ENCODE measurements at places on chromosomes 2 and 18.

DNA sequence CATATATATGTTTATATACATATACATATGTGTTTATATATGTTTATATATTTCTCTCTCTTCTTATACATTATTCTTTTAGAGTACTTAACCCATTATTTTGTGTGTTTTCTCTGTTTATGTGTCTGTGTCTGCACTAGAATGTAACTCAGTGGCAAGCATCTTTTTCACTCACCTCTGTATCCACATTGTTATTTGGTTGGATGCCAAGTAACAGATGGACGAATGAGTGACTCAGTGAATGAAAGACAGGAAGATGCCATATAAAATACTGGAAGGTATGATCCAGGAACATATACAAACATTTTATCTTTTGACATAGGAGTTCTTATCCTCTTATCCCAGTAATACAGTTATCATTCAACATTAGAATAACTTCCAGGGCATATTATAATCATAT is 684.8 kb downstream of the RNF144A start:
- no peak for DNase-seq

GRCh38 chr2:196356332-196356731 is 185.0 kb upstream of the STK17B start:
- no peak for DNase-seq

DNA sequence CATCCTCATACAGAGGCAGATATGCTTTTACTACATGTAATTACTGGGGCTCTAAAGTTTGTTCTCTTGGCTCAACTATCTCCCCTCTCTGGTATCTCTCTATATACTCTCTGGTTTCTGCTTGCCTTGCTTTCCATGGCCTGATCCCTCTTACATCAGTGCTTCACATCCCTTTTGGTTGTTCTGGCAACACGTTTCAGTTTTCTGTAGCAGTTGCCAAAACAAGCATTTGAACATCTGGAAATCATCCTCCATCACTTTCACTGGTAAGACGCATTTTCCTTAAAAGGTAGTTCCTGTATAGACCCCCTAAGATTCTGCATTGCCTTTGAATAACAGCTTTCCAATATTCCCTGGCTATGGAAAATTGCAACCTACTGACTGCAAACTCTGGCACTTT is 25.9 kb downstream of the COL5A2 start:
- DNase-seq, result no peak

- no peak for DNase-seq
Observed at GRCh38 chr2:178391701-178392100, 59.3 kb downstream of the PRKRA start.

DNA sequence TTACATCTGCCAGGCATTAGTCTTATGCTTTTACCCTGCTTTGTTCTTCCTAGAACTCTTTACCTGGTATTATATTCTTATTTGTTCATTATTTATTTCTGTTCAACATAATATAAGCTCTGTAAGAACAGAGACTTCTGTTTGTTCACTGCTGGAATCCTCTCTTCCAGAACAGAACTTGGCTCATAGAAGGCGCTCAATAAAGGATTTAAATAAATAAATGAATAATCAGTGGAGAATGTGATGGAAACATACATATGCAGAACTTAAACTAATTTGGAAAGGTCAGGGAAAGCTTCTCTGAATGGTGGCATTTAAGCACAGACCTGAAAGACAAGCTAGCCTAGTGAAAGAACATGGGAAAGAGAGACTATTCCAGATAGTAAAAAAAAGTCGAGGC is 24.3 kb downstream of the NCKAP1 start:
- no peak for DNase-seq

DNA sequence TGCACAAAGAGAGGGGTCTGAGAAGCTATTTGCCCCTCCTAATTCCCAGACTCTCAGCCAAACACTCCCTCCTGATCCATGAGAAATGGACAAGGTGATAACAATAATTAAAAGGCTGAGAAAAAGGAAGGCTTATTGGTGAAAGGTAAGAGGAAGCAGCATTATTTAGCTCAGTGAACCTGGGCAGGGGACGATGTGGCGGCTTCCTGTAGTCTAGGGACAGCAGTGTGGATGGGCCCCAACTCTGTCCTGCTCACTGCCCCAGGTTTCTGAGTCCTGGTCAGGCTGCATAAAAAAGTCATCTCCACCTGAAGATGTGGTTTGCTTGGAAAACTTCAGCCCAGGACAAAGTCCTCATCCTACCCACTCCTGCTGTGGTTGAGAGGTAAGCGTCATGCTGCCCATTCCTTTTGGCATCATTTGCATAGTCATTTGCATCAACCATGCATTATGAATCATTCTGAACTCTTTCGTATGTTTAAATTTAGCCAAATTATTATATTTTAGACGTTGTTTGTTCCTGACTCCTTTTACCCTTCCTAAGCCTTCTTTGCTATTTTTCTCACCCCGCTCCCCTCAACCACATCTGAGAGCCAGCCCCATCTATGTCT is 126.8 kb downstream of the CLIP4 start:
- DNase-seq, result no peak

- no peak for DNase-seq
Observed at GRCh38 chr2:40625849-40626248, 174.0 kb upstream of the SLC8A1 start.

GRCh38 chr2:170123593-170123992 is 54.4 kb upstream of the MYO3B start:
- DNase-seq, result no peak

- peak; percentile 59 for DNase-seq
Observed at GRCh38 chr18:22930089-22930713, 2.9 kb upstream of the RBBP8 start.

- no peak for DNase-seq
Observed at GRCh38 chr2:120666433-120666832, 69.2 kb upstream of the GLI2 start.

GRCh38 chr2:241980193-241980592 is 110.7 kb downstream of the RTP5 start:
- DNase-seq, result no peak

GRCh38 chr2:13681936-13682335 is 950.6 kb upstream of the LRATD1 start:
- DNase-seq, result no peak

DNA sequence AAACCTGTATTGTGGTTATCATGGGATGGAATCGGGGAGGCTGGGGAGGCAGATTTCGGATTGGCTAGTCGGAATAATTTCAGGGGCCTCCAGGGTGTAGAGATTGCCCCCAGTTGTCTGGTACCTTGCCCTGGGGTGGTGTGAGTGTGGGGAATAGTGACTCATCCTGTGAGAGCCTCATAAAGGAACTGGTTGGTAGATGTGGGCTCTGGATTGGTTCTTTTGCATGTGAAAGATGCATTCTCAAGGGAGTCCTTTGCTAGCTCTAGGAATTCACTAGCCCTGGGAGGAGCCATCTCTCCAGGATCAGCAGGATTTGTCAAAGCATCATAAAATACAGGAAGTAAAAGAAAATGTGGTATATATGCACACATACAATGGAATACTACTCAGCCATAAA is 331.6 kb downstream of the SETBP1 start:
- DNase-seq, result no peak

DNA sequence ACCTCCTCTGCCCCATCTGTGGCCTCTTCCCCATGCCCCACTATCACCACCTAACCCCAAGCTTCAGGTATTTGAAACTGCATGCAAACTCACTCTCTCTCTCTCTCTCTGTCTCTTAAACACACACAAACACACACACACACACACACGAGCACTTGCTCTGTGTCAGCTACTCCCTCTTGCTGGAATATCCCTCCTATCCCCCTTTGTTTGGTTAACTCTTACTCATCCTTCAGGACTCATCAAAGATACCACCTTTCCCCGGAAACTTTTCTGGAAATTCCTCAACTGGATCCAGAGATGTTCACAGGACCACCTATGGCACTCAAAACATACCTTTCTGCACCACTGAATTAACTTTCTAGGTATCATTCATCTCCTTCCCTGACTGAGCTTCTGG is 222.8 kb upstream of the TMEM200C start:
- no peak for DNase-seq

DNA sequence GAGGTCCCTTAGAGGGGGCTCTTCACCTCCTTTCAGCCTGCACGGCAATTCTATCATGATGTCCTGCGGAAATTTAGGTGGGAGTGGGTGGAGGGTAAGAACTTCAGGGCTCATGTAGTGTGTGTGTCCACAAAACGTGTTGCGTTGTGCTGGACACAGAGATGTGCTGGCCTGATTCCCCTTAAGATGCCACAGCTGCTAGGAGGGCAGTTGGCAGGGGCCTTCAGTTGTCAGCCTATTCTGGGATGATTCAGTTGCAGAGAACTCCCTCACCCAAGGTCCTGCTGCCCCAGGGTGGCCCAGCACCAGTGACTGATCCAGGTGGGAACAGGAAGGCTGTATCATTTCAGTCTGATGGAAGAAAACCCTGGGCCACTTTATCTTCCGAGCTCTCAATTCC is 1.0 kb upstream of the HJURP start:
- DNase-seq, result no peak

- peak; percentile 36 for DNase-seq
Observed at GRCh38 chr18:12327510-12328178, 19.6 kb downstream of the TUBB6 start.

GRCh38 chr18:36034299-36034895 is 33.0 kb downstream of the RPRD1A start:
- no peak for DNase-seq

DNA sequence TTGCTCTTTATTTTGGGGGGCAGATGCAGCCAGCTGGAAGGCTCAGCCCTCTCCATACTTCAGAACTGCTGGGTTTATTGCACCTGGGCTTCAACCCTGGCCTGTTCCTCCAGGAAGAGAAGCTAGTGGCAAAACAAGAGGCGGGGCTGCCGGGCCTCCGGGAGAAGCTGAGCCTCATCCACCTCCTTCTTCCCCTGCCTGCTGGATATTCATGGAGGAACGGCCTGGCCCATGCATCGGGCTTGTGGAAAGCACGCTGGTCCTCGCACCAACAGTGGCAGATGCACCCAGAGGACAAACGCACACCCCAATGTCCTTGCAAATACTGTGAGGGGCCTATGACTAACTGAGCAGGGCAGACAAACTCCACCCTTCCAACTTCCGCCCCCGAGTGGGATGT is 30.6 kb downstream of the FAM178B start:
- no peak for DNase-seq

DNA sequence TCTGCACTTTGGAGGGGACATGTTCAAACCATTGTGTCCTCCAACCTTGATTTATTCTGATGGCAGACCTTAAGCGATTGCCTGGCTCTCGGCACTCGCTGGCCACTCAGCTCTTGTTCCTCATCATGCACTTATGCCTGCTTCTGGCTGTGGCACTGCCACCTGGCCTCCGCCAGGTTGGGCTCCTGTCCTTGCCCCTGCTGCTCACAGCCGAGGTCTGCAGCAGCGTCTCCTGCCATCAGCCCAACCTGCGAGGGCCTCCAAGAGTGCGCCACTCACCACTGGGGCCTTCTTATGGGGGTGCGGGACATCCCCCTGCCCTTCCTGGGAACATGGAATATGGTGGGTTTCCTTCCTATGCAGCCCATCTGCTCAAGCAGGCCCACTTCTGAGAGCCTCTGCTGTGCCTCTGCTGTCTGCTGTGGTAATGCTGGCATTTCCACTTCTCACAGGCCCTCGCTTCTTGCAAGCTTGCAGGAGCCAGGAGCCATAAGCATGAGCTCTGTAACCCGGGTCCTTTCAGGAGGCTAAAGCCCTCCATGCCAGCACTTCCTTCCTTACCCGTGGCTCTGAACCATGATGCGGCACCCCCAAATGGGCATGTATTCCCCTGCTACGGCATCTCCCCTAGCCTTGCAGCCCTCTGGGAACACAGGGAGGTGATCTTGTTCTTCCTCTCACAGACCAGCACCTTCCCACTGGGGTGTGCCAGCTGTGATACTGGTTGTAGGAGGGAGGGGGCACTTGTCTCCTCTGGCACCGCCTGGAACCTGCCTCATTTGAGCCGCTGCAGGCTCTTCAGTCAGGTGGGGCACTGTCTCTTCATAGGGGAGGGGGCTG is 58.6 kb upstream of the HS6ST1 start:
- no peak for DNase-seq

GRCh38 chr18:9901377-9901776 is 12.4 kb upstream of the VAPA start:
- no peak for DNase-seq

DNA sequence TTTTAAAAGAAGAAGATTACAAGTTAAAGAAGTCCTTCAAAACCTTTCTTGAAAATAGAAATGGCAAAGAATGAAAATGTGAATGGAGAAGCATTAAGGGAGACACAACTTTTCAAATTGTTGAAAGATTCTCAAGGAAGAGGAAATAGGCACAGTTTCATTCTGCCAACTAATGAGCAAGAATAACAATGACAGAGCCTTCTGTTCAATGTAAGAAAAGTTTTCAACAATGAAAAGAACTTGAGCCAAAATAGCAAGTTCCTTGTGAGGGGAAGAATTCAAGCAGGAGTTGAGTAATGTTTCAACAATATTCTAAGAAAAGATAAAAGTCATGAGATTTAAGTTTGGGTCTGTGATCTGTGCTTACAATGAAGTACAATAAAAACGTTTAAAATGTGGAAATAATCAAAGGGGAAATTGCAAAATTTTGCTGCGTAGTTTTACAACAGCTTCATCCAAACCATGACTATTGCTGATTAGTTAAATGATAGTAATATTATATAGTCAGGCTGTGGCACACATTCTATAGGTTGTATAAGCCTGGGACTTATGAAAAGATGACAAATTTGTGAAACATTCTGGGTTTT is 122.6 kb downstream of the METTL4 start:
- no peak for DNase-seq

- DNase-seq, result no peak
Observed at GRCh38 chr2:30223413-30223874, 7.9 kb upstream of the LBH start.

DNA sequence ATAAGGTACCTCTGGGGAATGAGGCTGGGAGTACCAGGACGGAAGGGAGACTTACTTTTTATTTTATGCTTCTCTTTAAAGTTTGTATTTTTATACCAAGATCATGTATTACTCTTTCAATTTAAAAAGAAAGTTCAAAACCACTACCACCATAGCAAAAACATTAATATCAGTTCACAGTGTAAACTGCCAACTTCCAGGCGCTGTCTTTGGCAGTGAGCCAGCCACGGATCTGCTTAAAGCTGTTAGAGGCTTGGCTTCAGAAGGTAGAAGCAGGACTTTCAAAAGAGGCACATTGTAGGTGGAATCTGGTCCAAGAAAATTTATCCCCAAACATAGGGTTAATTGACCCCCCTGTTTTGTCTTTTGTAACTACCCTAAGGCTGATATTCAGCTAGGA is 74.8 kb downstream of the B3GNT2 start:
- no peak for DNase-seq

GRCh38 chr2:192029089-192029488 is 165.6 kb downstream of the TMEFF2 start:
- DNase-seq, result no peak

DNA sequence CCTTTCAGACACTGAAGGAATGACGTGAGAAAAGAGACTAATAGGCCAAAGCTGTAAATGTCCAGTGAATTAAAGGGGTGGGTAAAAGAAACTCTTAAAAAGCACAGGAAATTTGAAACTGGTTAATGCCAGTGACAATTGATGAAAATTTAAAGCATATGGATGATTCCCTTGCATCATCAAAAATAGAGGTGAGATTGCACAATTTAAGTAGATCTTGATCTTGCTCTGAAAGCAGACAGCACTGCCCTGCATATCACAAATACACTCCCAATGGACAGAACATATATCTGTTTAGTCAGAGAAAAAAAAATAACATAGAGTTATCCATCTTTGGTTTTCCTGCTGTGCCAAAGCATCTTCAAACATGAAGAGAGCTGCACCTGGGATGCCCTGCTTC is 86.7 kb upstream of the UBE2E3 start:
- DNase-seq, result no peak

- no peak for DNase-seq
Observed at GRCh38 chr2:202450785-202451184, 74.7 kb downstream of the BMPR2 start.

GRCh38 chr18:58222432-58223125 is 178.6 kb downstream of the NEDD4L start:
- no peak for DNase-seq

- DNase-seq, result no peak
Observed at GRCh38 chr2:216671081-216671411, 24.3 kb downstream of the IGFBP5 start.
